NCI-H748 treated with DMSO at 0.1 percent for 48 hours (cell line): ENCODE measurements at places on chromosomes 1 and 21.

GRCh38 chr1:19819701-19820100 lies 4.6 kb upstream of the RNF186 start:
- DNase-seq, result no peak

GRCh38 chr1:181972256-181972655 lies 89.3 kb downstream of the ZNF648 start:
- no peak for DNase-seq

- DNase-seq, result no peak
Observed at GRCh38 chr1:168452329-168452728, 91.5 kb downstream of the XCL2 start.

- DNase-seq, result no peak
Observed at GRCh38 chr1:33050221-33051076, 13.8 kb upstream of the AK2 start.

DNA sequence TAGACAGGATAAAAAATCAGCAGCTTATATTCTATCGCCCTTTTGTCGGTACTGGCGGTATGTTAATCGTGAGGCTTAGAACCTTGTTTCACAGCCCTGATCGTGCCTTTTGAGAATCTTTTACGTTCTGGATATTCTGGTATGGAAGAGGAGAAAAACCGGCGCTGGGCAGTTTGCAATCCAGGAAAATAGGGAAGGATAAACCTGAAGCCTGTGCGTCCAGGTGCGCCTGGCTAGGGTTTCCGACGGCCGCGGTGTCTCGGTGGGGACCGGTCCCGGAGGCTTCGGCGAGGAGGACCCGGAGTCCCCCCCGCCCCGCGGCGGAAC lies 258 bp upstream of the SYPL2 start:
- no peak for DNase-seq

- no peak for DNase-seq
Observed at GRCh38 chr21:32137931-32138330, 140.9 kb downstream of the MIS18A start.

GRCh38 chr1:207988326-207989165 lies 77.6 kb upstream of the CD34 start:
- no peak for DNase-seq

DNA sequence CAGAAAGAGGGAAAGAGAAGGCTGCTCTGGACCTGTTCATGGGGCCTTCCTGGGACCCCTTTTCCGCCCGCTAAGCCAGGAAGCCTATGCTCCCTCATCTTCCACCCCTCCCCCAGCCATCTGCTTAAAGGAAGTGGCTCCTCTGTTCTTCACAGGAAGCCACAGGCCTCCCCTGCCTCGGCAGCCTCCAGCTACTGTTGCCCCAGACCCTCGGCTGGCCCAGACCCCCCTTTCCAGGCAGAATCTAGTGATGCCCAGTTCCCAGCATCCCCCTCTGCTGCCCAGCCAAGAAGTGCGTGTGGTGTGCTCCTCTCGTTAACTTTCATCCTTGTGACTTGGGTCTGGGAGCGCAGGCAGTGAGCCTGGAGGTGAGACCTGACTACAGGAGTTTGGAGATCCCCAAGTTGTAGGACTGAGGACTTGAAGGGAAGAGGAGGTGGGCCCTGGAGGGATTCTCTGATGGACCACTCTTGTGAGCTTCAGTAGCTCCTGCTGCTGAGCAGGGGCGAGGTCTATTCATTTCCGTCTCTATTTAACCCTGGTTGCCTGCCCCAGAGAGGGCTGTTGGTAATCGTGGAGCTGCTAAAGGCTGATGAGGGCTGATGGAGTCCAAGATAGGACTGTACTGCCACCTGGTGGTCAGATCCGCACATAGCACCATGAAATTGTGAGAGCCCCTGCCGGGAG lies 9.1 kb downstream of the IFI6 start:
- DNase-seq, result peak; percentile 42

GRCh38 chr1:4837752-4838151 lies 183.3 kb downstream of the AJAP1 start:
- no peak for DNase-seq

DNA sequence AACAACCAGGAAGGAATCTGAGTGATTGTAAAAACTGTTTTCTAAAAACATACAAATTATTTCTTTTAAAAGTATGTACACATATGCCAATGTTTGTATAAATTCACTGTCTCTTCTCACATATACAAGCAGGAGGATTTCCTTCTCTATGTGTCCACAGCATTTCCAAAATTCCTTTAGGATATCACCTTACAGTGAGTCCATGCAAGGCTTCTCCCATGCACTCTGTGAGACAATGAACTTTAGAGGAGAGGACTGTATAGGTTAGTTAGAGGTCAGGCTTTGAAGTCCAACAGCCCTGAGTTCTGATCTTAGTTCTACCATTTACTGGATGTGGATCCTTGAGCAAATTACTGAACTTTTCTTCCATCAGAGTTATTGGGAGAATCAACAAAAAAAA lies 34.1 kb upstream of the USH2A start:
- no peak for DNase-seq
